Naive thymus-derived CD8-positive, alpha-beta T cell (primary cell): ENCODE measurements at places on chromosomes 16 and 17.

- DNase-seq = no peak
Observed at GRCh38 chr17:59093145-59093701, 13.5 kb downstream of the TRIM37 start.

DNA sequence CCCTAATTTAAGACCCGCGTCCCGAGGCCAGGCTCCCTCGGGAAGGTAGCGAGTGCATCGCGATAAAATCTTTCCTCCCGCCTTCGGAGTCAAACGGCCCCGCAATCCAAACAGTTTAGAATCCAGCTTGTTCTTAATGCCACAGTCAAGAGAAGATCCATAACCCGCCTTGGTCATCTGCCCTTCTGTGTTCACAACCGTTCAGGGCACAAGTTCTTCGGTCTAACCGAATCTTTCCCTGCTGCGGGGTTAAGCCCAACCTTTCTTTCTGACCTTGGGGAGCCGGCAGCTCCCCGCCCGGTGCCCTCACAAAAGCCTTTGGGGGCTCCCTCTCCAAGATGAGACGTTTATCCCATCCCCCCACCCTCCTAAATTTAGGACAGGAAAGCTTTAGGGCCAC, 30.3 kb downstream of the CPSF4L start:
- DNase-seq = no peak

DNA sequence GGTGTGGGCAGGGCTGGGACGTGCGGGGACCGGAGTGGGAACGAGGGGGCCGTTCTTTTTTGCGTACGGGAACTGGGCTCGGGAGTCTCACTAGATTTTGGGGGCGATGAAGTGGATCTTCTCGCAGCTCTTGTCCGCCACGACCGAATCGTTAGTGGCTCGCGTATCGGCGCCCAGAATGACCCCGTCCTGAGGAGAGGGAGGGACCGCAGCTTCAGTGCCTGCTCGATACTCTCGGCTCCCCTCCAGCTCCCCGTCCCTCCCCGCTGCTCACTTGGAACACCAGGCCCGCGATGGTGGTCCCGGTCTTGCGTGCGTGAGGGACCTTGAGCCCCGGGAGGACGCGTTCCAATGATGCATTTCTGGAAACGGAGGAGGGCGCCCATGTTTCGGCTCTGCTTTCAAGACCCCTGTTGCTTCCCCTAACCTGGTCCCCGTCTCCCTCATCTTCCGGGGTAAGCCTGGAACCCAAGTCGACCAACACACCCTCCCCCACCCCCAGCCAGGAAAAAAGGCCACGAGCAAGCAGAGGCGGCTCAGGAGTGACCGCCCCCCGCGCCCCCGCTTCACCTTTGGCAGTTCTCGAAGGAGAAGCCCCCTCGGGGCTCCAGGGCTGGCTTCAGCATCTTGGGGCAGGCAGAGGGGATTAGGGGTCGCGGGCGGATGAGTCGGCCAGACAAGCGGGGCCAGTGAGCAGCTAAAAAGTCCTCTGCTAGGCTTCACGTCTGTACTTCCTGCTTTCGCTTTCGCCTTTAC, at the start of gene PSMB10:
TSS of gene PSMB10 (minus strand) at position 727 of the 756 bp plus-strand sequence. CDS start at position 626, 101 bp downstream.
- DNase-seq = peak; percentile 46

DNA sequence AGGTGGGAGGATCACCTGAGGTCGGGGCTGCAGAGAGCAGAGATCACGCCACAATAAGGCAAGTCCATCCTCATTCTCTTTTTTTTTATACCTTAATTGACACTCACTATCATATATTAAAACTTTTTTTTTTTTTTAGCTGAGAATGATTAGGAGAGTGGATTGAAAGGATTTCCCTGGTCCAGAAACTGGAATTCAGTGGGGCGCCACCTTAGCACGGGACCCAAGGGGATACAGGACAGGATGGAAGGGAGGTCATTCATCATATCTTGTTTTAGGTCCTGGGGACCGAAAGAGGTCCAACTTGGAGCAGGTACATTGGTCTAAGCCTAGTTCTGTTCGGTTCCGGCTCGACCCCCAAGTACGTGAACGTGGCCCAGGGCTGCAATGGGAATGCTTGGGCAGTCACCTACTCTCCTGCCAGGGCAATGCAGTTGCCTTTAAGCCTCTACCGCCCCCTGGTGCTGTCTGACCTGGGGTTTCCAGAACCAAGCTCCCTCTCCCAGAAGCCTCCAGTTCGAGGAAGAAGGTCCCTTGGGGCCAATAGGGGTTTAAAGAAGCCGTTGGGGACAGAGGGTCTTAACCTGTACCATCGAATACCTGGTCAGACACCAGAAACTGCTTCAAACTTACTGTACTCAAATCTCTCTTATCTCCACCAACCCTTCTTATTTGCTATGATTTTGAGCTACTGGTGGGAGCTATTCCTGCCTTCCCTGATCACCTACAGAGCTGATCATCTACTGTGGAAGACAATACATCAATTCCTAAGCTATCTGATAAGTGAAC, 19.9 kb upstream of the GPATCH8 start:
- peak; percentile 21 for DNase-seq

DNA sequence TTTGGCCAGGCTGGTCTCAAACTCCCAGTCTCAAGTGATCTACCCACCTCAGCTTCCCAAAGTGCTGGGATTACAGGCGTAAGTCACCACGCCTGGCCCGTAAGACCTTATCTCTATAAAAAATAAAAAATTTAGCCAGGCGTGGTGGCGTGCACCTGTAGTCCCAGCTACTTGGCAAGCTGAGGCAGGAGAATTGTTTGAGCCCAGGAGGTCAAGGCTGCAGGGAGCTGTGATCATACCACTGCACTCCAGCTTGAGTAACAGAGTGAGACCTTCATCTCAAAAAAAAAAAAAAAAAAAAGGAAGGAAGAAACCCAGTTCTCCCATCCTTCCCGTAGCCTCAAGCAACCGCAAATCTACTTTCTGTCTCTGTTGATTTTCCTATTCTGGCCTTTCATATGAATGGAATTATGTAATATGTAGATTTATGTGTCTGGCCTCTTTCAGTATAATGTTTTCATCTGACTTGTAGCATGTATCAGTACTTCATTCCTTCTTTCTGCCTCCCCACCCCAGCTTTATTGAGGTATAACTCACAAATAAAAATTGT, 11.2 kb downstream of the CASC3 start:
- DNase-seq = no peak
